Smooth muscle cell of the umbilical artery (primary cell): ENCODE measurements at places on chromosomes 1 and 21. TPM values are rescaled to one million over a fixed set of nuclear protein-coding genes. Genes with fewer than 3 reads are reported as not detected.

OR2L2 gene
- not detected in 2 replicates for total RNA-seq

SPAG17 gene
- 0.05 TPM in 1 of 2 replicates, not detected in the other for total RNA-seq

ZNF593 gene
- total RNA-seq = 9.7 and 14.8 TPM in 2 replicates

S100A7A gene
- total RNA-seq = not detected in 2 replicates

AMY1A gene
- not detected in 2 replicates for total RNA-seq

PHACTR4 gene
- total RNA-seq = 3.9 and 9.6 TPM in 2 replicates

MMEL1 gene
- total RNA-seq = 0.37 TPM in 1 of 2 replicates, not detected in the other

RXRG gene
- not detected in 2 replicates for total RNA-seq

CFAP57 gene
- 0.09 and 0.30 TPM in 2 replicates for total RNA-seq

VPS72 gene
- 33.9 and 34.0 TPM in 2 replicates for total RNA-seq

CELF3 gene
- total RNA-seq = not detected in 2 replicates

TBX19 gene
- total RNA-seq = 0.60 and 0.89 TPM in 2 replicates

CSRP1 gene
- total RNA-seq = 1,211 and 1,696 TPM in 2 replicates

S100A12 gene
- not detected in 2 replicates for total RNA-seq

OR6K2 gene
- not detected in 2 replicates for total RNA-seq

SETD4 gene
- 17.2 and 18.1 TPM in 2 replicates for total RNA-seq

RBM11 gene
- 0.23 TPM in 1 of 2 replicates, not detected in the other for total RNA-seq

NMNAT2 gene
- 1.2 and 11.3 TPM in 2 replicates for total RNA-seq

SF3B4 gene
- 7.7 and 16.6 TPM in 2 replicates for total RNA-seq

ST6GALNAC3 gene
- total RNA-seq = 2.1 and 2.5 TPM in 2 replicates

LAMC2 gene
- total RNA-seq = 203 and 594 TPM in 2 replicates

CRABP2 gene
- 10.6 and 19.9 TPM in 2 replicates for total RNA-seq

RERE gene
- total RNA-seq = 49.6 and 60.9 TPM in 2 replicates

PDC gene
- under 0.01 TPM in 1 of 2 replicates, not detected in the other for total RNA-seq

PTPN22 gene
- total RNA-seq = 1.5 and 4.8 TPM in 2 replicates

KRTAP13-1 gene
- total RNA-seq = not detected in 2 replicates

LCE1D gene
- not detected in 2 replicates for total RNA-seq

GLRX2 gene
- 8.6 and 14.9 TPM in 2 replicates for total RNA-seq
